Activated T-cell treated with anti-CD3 and anti-CD28 coated beads, Interleukin-2, amount 50 U/mL, for 1 hour (primary cell): ENCODE measurements at places on chromosomes 4 and X.

DNA sequence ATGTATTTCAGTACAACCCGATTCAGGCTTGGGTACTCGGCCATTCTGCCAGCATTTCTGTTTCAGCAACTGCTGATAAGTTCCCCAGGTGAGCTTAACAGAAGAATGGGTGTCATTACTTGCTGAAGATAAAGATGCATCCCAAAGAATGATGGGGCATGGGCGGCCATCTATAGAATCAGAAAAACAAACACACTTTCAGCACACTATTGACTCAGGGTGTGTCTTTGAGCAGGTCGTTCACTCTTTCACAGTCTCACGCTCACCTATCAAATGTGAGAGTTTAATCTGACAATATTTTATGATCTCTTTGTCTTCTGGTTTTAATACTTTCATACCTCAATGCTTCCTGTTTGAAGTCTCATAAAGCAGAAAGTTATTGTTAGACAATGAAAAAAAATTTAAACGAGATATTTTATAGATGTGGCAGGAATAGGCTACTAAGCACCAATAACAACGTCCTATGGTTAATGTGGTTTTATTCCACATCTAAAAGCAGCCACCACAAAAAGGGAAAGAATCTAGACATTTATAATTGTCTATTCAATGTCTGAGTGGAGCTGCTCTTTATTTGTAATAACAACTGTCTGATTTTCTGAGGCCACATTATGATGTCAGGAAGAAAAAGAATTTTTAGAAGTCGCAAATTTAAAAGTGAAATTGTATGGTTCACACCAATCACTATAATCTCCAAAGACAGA lies 17.0 kb downstream of the GASK1B start:
- DNase-seq, result no peak

DNA sequence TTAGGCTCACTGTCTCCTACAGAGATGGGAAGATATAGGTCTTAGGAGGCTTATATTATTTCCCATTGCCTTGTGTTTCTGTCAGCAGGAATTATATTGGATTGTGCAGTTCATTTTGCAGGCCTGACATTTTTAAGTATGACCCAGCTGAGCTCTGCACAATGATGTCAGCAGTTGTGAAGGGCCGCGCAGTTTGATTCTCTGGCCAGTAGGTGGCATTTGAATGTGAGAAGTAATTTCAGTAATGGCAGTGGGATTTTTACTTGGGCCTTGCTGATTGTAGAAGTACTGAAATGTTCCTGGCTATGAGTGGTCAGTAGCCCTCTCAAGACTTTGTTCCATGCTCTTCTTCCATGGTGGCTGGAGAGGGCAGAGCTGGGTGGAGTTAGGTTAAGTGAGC lies 247.2 kb upstream of the MTMR8 start:
- no peak for DNase-seq

DNA sequence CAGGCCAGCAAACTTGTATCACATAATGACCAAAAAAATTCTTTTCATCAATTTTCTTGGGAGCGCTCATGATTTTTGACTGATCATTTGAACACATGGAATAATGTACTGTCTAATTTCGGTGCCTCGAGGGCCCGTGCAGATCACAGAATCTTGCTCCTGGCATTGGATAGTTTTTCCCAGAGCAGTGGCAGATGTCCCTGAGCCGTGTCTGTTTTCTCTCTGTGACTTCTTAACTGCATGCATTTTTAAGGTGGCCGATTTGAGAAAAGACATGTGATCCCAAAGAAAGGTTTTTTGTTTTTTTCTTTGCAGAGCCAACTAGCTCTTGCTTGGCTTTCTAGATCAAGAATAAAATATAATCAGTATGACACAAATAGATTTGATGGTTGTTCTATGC lies 19.7 kb downstream of the GPRIN3 start:
- DNase-seq, result no peak

- DNase-seq, result no peak
Observed at GRCh38 chrX:115413246-115413878, 123.8 kb downstream of the LUZP4 start.

DNA sequence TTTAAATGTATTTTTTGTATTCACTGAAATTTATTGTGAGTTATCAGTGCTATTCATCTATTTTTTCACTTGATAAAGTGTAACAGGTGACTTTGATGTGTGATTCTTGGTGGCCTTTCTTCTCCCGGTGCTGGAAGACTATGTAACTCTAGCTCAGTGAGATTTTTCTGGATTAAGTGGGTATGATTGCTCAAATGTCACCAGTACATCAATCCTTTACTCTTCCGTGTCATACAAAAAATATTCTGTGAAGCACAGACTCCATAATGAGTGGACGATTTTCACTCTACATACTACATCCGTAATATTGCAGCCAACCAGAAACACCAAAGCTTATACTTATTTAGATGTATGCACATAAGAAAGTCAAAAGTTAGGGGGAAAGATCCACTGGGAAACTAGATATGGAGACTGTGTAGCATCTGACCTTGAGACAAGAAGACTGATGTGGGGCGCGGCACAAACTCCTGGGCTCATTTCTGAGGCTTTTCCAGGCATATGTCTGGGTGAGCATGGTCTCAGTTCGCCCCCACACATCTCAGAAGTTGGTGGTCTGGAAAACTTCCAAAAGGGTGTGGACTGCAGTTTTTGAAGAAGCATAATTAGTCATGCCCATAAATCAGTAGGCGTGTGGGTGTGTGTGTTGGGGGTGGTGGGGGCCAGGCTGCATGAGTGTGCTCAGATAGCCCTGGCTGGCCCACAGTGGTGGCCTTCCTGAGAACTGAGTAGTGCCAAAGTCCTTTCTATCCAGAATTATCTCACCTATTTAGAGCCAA lies 53.9 kb upstream of the TENM3 start:
- no peak for DNase-seq

DNA sequence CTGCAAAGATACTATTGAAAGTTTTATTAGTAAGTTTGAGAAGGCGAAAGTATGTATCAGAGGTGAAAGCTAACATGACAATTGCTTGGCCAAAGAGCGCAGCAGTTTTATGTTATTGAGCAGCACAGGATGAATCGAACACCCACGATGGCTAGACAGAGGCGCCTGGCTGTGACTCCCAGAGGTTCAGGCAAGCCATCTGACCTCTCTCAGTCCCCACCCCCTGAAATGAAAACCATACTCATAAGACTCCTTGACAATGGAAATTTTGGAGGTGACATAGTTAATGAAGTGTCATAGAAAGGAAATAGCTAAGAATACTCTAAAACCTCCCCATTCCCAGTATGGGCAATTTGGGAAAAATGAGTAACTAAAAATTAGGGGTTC lies 70.6 kb downstream of the MGST2 start:
- no peak for DNase-seq

GRCh38 chr4:181372014-181372413 lies 871.2 kb upstream of the TENM3 start:
- no peak for DNase-seq

DNA sequence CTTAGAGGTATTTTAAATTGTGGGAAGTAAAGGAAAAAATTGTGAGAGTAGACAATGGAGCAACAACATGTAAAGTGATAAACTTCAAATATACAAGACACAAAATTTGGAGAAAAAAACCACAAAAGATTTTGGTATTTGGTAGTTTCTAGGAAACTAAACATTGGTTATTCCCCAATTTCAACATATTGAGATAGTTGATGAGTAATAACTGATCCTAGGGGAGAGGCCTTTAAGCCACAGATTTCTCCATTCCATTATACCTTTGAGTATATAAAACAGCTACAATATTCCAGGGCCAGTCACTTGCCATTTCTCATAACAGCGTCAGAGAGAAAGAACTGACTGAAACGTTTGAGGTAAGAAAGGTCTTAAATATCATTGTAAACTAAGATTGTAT lies at the start of gene FDCSP:
TSS of gene FDCSP (plus strand) at position 301 of the 400 bp plus-strand sequence. CDS start 5,071 bp downstream, outside the sequence.
- DNase-seq, result no peak

GRCh38 chr4:57442831-57443291 lies 332.7 kb upstream of the IGFBP7 start:
- no peak for DNase-seq

DNA sequence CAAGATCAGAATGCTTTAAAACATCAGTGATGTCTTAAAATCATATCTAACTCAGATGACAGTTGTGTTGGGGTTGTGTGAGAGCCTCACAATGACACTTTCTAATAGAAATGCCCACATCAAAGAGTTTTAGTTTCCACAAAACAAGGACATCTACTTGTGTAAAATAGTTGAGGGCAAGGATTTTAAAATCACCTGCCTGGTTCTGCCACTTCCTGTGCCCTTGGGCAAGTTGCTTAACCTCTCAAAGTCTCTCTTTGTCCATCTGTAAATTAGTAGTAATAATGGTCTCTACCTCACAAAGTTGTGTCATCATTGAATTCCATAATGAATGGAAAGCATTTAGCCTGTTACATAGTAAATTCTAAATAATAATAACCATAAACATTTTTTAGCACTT lies 41.9 kb upstream of the RELL1 start:
- DNase-seq, result no peak

DNA sequence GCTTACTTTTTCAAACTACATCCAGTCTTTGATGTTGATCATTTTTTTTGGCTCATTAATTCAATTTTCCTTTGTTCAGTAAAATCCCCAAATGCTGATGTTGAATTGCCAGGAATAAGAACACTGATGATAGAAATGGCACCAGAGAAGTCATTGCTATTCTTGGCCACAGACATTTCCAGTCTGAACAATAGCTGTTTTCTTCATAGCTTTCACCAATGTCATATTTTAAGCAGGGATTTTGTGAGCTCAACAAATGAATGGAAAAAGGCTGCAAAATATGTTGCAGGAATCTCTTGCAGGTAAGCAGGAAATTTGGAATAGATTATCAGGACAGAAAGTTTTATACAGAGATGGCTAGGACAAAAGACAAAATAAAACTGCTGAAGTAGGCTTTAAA lies 40.5 kb upstream of the GLRB start:
- no peak for DNase-seq

DNA sequence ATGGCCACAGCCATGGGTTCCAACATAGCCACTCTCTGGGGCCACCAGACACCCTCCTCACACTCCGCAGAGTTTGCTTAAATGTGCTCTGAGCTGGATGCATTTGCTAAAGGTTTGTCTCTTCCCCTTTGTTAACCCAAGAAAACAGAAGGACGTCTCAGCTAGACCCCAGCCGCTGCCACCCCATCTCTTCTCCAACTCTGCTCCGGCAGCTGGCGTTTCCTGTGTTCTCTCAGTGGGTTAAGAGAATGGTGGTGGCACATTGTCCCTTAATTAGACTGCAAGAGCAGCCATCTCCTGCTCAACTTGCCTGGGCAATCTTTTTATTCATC lies 43.7 kb upstream of the FAM9C start:
- peak; percentile 36 for DNase-seq

DNA sequence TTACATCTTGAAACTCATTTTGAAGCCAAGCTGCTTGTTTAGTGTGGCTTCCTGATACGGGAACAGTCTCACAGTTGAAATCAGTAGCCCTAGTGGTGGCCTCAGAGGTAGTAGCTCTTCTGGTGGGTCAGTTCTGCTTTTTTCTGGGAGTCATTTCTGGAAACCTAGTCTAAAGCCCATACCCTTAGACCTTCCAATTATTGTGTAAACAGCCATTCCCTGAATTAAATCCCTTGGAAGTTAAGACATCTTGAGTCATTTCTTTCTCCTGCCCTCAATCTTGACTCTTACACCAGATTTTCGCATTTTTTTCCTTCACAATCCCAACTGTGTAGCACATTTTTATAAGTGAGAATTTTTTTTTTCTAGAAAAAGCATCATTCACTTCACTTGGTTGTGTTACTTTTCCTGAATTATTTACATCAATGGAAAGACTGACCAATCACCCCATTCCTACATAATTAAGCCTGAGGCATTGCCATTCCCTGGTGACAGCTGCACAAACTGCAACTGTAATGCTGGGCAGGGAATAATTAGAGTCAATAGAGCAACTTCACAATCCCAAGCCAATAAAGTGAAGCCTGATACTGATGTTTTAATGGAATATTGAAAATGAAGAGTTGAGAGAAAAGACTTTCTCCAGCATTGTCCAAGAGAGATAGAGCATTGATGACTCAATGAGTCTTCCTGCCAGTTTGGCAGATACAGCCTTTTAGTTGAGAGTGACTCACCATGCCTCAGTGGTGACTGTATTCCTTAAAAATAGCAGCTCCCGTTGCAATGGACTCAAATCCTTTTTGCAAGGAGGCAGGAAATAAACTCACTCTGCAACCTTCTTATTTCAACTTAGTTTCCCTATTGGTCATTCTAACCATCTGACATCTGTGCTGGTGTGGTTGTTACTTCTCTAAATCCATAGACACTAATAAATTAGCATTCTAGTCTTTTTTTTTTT lies 13.0 kb upstream of the SEPSECS start:
- DNase-seq, result no peak
